BE2C (cell line): ENCODE measurements at places on chromosomes 6 and 20.

GRCh38 chr20:63234693-63235398, 859 bp upstream of the BIRC7 start:
- DNase-seq: no peak

DNA sequence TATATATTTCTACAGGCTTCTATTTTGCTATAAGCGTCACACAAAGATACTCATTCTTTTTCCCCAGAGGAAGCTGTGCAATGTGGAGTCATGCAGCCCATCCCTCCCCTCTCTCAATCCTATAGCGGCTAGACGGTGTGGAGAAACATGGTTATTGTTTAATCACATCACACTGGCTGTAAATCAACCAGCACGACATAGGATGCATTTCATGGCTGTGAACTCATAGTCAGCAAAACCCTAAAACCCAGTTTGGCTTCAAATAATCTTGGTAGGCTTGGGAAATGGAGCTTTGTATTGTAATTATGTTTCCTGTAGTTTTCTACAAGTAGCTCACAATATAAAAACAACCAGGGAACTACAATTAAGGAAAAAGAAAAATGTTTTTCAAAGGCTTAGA, 16.8 kb downstream of the FOXC1 start:
- no peak for DNase-seq

GRCh38 chr20:46123482-46124245, 5.5 kb downstream of the CD40 start:
- DNase-seq: no peak

DNA sequence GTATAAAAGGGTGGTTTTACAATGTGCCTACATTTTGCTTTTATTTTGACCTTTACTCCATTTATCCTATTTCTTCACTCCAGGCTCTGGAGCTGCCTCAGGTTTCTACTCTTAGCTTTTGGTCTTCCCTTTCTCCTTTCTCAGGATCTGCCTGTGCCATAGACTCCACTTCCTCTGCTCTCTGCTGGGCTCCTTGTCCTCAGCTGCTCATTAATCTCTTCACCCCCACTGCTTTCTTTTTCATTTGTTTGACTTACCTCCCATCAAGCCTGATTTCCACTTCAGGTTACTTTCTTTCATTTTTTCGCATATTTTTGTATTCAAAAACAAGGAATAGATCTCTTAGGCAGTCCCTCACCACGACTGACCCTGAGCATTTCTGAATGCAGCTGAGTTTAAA, 106.8 kb downstream of the COL19A1 start:
- DNase-seq: no peak

DNA sequence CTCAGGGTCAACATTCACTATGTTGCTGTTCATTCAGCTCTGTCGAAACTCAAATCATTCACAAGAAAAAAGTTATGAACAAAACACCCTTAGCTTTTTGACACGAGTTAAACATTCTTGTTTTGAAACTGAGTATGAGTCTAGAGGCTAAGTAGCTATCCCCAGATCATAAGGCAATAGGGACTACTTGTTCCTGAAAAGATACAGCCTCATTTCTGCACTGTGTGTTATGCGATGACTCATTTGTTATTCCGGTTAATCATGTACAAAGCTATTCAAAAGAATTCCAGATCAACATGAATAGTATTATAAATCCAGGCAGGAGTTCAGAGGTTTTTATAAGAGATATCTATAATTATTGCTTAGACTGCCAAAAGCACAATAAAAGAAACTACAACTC, 908.0 kb downstream of the QKI start:
- no peak for DNase-seq

GRCh38 chr6:39213195-39213920, 15.9 kb downstream of the KCNK5 start:
- DNase-seq: no peak

GRCh38 chr6:123830120-123830519, 26.5 kb downstream of the NKAIN2 start:
- DNase-seq: no peak

GRCh38 chr6:168943231-168943905, 310.3 kb downstream of the THBS2 start:
- DNase-seq: no peak

DNA sequence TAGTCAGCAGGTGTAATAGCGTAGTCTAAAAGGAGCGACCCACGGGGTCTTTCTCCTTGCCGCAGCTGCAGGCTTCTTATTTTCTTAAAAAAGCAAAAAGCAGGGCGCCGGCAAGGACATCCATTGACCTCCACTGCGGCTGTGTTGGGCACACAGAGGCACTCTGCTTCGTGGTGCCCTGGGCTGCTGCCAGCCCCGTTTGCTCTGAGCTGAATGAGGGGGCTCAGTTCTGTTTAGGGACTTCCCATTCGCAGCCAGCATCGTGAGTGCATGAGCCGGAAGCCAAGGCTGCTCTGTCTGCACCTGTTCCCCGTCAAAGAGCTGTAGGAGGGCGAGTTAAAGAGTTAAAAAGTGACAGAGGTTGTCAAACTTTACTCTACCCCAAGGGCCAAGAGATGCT, 1.7 kb upstream of the SLC22A2 start:
- DNase-seq: no peak

DNA sequence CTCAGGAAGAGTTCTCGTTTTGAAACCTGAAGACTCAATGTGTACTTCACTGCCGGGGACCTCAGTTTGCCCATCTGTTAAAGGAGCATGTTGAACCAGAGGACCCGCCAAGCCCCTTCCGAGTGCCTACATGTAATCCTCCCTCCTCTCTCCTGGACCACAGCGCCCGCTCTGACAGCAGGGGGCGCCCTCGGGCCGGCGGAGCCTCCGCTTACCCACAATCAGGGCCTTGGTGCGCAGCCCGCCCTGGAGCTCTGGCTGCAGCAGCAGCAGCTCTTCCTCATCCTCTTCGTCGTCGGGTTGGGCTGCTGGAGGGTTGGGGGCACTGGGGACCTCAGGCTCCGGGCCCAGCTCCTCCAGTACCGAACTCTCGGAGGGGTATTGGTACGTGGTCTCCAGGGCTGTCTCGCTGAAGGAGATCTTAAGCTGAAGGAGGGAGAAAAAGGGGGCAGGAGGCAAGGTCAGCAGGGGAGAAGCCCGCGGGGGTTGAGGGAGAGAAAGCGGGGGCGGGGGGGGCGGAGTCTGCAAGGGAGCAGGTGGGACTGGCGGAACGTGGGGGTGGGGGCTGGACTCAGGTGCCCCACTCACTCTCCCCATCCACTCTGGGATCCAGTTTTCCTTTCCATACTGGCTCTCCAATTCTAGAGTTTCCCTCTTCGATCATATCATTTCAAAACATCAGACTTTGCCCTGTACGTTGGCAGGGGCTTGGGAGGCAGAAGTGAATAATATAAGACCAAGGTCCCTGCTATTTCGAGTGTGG, 6.3 kb upstream of the DHX16 start:
- DNase-seq: peak; percentile 91

DNA sequence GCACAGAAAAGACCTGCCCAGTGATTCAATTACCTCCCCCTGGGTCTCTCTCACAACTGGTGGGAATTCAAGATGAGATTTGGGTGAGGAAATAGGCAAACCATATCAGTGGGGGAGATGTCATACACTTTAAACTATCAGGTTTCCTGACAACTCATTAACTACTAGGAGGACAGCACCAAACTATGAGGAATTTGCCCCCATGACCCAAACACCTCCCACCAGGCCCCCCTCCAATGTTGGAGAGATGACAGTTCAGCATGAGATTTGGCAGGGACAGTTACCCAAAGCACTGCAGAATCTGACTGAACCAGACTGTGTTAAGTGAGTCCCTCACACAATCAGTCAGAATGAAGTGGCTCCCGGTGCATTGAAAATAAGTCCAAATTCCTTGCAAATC, 148.0 kb downstream of the TTLL2 start:
- no peak for DNase-seq

DNA sequence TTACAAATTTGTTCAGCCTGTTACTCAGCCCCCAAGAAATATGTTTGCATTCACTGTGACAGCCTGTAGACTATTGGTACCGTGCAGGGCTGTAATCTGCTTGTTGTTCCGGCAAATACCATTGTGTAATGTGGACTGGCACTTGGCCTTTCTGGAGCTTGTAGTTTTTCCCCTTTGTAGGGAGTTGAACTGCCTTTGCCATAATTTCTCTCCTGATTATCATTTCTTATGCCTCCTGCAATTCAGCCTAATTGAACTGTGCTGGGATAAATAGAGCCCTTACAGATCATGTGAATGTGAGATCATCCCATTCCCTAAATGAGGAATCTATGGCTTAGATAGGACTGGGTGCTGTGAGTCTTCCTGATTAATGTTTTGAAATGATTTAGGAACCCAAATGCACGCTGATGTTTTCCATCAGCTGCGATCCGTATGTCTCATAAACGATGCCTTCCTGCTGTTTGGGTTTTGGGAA, 185.1 kb downstream of the JARID2 start:
- no peak for DNase-seq

DNA sequence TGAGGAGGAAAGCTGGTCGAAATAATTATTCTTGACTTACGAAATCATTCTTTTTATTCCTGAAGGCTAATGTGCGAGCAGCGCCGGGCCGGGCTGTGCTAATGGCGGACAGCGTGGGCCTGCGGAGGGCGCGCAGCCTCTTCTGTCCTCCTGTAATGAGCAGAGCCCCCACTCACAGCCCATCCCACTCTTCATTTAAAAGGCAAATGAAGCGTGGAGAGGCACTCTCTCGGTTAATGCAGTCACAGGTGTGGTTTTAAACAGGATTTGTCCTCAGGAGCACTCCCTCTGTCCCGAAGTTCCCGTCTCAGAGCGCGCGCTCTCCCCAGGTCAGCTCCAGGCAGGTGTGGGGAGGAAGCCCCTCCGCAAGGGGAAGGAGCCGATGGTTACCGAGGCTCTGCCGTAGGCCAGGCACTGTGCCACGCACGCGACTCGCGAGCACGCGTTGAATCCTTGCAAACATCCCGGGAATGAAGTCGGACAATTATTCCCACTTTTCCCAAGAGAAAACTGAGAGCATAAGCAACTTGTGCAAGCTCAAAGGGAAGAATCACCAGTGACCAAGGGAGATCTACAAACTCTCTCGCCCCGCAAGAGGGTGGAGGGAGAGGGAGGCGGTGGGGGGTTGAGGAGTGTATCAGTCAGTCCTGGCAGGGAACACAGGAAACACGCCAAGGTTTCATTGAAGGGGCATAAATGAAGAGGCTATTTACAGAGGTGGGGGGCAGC, 35.5 kb upstream of the ZFAND3 start:
- DNase-seq: peak; percentile 52

DNA sequence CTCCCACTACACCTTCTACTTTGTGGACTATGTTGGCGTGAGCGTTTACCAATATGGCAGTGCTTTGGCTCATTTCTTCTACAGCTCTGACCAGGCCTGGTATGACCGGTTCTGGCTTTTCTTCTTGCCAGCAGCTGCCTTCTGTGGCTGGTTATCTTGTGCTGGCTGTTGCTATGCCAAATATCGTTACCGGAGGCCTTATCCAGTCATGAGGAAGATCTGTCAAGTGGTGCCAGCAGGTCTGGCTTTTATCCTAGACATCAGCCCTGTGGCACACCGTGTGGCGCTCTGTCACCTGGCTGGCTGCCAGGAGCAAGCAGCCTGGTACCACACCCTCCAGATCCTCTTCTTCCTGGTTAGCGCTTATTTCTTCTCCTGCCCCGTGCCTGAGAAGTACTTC, 16.5 kb upstream of the EFHC1 start:
- DNase-seq: peak; percentile 93

DNA sequence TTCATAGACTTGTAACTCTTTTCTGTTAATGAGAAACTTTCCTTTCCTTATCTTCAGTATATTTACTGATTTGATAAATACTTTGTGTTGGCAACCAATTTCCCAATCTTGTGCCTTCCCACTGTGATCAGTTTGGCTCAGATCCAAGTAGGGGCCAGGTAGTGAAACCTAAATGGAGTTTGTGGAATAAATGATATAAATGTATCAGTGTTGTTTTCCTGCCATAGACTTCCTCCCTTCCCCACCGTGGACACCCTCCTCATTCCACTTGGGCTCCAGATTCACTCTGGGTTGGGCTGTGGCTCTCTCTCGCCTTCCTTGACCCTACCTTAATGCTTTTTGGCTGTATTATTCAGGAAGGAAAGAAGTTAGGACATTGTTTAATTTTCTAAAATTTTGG, 1.3 kb downstream of the ZKSCAN3 start:
- DNase-seq: no peak

- DNase-seq: no peak
These were observed 322.8 kb upstream of the GJE1 start for GRCh38 chr6:141809901-141810300.

DNA sequence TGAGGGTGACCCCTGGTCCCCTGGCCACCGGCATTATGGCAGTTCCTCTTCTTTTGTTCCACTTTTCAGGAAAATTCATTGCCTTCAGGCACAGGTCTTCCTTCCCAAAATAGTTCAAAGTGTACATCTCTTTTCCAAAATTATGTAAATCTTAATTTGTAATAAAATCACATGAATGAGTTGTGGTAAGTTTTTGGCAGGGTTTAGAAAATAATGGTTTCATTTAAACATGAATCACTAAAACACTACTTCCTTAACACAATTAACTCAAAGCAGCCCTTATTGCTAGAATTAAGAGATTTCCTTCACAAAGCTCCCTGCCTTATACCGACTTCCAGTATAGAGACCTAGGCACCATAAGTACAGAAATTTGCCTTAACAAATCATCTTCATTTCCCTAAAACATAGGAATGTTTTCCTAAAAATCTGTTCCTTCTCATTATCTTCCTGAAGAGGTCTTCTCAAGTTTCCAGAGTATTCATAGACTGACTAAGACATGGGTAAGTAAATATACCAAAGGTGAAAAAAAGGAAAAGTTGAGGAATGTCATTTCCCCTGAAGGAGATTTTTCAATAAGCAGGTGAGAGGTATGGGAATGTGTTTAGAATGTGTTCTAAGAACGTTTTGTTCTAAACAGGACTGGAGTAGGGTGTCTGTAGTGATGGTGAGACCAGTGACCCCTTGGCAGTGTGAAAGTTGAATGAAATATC, 148.2 kb upstream of the CITED2 start:
- DNase-seq: no peak

GRCh38 chr6:16399158-16399557, 160.8 kb downstream of the GMPR start:
- no peak for DNase-seq

DNA sequence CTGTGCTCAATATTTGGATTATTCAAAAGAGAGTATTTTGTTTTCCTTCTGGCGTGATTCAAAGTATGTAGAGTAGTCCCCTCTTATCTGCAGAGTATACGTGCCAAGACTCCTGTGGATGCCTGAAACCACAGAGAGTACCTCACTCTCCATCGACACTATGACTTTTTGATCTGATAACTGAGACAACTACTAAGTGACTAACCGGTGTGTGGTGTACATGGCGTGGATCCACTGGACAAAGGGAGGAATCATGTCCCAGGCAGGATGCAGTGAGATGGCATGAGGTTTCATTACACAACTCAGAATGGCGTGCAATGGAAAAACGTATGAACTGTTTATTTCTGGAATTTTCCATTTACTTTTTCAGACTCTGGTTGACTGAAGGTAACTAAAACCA, 112.2 kb upstream of the PDE7B start:
- DNase-seq: no peak
